H4 (cell line): ENCODE measurements at places on chromosomes 4 and X.

- no peak for DNase-seq
These were observed 12.5 kb upstream of the FAM13A start for GRCh38 chr4:89069481-89069880.

GRCh38 chr4:100985576-100985975 is 361.8 kb downstream of the PPP3CA start:
- DNase-seq = no peak

DNA sequence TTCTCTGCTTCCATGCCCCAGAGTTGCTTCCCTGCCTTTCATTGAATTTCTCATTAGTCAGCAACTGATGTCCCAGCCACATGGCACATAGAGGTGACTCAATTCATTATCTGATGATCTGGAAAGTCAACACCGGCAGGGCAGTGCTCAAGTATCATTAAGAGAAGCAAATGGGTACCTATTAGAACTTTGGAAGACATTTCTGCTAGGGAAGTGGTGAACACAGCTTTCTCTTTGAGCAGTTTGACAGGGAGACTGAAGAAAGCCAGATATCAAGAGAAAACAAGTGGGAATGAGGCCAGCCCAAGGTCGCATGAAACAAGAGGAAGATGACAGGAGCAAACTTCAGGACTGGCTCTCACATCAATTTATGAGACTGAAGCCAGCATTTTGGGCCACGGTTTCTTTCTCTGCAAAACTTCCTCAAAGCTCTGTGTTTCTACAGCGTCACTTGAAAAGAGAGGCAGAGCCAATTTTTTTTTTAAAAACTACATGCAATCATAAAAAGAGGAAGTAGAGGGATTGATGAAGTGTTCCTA is 108.3 kb upstream of the RPS6KA3 start:
- DNase-seq = no peak

DNA sequence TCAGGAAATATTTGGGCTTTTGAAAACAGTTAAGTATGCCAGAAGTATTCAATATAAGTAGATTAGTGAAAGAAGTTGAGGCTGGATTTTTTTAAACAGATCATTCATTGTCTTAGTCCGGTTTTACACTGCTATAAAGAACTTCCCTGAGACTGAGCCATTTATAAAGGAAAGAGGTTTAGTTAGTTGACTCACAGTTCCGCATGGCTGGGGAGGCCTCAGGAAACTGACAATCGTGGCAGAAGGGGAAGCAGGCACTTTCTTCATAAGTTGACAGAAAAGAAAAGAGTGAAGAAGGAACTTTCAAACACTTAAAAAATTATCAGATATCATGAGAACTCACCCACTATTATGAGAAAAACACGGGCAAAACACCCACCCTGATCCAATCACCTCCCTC is 31.1 kb upstream of the CYLC1 start:
- no peak for DNase-seq

DNA sequence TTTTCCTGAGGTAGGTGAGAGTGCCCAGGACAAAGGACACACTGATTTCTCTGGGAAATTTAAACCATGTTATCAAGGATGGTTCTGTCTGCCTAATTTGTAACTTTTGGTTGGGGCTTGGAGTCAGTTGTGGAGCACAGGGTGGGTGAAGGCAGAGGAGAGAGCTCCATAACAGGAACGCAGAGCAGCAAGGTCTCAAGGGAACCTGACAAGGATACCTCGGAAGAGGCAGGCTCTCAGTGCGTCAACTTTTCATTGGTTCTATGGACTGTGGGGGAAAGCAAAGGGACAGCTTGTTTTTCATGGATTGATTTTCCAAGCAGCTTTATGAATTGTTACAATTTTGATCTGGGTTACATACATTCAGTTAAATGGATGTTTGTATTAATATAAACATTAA is 110.4 kb downstream of the SLIT2 start:
- DNase-seq = no peak

DNA sequence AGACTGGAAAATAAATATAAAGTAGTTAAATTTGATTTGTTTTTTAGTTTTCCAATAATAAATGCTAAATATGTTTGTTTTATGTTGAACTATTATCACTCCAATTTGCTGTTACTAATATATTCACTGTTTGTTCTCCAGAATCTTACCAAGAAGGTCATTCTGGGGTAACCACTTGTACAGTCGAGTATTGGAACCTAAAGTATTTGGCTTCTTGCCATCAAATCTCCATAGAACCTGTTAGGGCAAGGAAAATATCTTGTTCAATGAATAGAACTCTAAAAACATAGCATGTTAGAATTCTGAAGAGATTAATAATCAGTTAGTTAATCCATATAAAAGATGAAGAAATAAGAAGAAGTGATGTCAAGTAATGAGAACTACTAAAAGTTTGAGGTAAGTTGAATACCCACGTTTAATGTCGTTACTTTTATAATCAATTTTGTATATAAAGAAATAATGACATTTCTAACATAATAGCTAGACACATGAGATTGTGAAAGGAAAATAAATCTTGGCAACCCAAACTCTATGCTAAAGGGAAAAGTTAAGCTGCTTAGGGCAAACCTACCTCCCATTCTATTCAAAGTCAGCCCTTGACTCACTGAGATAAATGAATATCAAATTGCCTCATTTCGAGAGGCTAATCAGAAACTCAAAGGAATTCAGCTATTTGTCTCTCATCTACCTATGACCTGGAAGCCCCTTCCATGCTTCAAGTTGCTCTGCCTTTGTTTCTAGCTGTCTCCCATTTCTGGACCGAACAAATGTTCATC is 15.3 kb downstream of the UGT2B15 start:
- DNase-seq = no peak

DNA sequence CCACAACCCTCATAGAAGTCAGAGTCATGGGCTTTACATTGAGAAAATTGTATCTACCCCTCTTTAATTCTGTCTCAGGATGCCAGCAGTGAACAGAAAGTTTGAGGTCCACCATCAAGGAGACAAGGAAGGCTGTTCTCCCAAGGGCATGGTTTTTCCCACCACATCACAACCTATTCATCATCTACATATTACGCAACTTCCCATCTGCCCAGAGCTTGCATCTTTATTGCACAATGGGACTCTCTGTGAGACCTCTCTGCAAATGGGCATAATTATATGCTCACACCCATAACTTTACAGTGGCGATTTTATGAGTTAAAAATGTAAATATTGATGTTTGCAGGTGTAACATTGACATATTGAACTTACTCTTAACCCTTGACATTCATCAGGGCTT is 38.9 kb downstream of the PAGE2 start:
- DNase-seq = peak; percentile 11

DNA sequence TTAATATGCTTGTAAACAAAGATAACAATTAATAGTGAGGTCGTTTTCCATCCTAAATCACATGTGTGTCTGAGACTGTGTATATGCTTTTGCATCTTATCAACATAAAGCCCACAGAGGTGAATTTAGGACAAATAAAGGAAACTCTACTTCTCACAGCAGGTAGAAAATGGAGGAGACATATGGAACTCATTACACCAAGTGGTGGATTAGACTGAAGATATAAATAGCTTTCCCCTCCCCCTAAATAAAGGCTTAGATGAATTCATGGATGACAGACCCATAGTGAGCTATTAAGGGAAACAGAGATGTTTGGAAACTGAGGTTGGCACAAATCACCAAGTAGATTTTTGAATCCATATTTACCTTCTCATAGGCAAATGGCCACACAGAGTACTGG is 79.7 kb downstream of the GRIA3 start:
- DNase-seq = no peak

DNA sequence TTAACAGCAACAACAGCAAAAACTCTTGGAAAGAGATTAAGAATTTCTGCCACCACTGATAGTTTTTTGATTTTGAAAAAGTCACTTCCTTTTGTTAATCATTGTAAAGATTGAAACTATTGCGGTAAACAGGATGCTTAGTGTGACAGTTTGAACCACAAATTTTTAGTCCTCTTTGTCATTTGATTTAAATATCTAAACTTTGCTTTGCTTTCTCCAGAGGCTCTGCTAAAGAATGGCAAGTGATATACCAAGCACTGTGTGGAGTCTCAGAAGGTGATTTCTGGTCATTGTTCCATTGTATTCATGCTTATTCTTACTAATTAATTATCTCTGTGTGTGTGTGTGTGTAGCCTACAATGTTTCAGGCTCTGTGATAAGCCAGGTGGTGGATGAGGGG is 155.6 kb downstream of the BMPR1B start:
- DNase-seq = no peak

DNA sequence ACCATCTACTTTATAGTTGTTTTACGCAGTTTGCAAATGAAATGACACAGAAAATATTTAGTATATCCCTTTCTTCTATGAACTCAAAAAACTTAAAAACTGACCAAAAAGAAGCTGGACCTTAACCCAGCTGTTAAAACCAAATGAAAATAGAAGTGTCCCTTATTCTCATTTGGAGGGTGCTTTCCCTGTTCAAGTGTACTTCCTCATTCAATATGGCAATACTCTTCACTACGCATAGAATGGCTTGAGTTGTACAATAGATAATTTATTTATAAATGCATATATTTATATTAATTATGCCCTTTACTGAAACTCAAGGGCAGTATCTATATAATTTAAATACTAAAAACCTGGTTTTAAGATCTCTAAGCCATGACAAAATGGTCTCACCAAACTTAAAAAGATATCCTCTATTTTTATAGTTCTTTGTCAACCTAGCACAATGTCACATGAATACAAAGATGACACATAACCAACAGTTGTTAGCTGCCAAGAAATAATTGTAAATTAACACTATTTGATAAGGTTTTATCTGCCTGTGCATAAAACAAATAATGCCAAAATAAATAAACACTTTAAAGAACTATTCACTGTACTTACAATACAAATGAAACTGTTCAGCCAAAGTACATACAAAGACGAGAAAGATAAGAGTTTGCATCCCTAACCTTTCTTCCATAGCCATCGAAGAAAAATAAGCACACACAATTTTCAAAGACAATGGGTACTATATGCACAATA is 25.2 kb downstream of the YTHDC1 start:
- DNase-seq = no peak

GRCh38 chr4:138161351-138161750 is 80.8 kb downstream of the SLC7A11 start:
- DNase-seq = no peak

DNA sequence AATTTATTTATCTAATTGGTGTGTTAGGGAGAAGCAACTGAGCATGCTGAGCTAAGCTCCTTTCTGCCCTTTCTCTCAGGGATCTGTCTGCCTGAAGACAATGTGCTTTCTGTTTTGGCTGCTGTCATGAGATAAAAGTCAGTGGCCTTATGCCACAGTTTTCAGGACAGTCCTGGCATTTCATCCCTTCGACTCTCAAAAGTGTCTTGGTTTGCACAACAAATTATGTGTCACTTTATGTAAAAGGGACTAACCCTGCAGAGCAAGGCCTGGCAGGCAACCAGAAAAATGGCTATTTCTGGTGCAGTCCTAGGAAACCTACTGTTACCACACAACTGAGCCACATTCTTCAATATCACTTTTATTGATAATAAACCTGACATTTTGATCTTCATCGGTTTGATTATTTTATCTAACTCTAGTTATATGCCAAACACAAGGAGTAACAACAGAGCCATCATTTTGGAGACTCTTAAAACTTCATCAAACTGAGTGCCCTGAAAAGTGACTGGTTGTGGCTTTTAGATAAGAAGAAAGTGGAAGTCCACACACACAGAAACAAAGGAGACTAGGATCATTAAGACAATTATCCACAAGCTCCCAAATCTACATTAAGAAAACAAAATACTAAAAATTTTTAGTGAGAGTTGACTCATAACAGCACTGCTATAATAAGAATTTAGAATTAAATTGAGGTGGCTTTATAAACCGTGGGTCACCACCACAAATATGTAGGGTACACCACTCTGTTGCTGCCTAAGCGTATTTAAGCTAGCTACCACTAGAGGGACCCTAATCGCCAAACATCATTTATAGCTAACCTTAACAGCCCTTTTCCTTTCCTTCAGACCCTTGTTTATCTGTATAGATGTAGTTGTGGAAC is 95.9 kb upstream of the PTPN13 start:
- DNase-seq = peak; percentile 68
